Prostate gland (tissue), 2 donors: ENCODE measurements at places on chromosomes 2 and 18. TPM values are rescaled to one million over a fixed set of nuclear protein-coding genes. Genes with fewer than 3 reads are reported as not detected.

DNA sequence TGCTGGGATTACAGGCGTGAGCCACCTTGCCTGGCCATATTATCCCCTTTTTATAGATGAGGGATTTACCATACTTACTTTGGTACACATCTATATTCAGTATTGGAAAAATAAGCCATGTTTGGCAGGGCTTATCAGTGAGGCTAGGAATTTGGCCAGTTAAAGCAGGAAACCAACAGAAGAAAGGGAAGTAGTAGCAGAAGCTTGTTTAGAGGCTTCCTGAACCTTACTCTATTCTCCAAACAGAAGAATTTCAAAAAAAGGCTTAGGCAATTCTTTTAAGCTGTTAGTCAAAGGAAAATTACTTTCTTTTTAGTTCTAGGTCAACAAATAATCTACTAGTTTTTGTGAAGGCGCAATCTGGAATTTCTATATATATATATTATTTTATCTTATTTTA lies 3.2 kb upstream of the GLS start:
- no peak overlapping the region for H3K4me3 ChIP-seq
- no peak overlapping the region for H3K27ac ChIP-seq
- H3K27me3 ChIP-seq: no peaks in the 10 kb centered on the region
- H3K36me3 ChIP-seq: no peaks in the 10 kb centered on the region
- DNase-seq: no peak

Gene MC5R
- total RNA-seq: not detected

- no peak overlapping the region for H3K27ac ChIP-seq
- no peak overlapping the region for H3K4me3 ChIP-seq
- no peaks in the 10 kb centered on the region for H3K27me3 ChIP-seq
- no peak for DNase-seq
Observed at GRCh38 chr18:5955861-5956260, 60.5 kb upstream of the TMEM200C start.

DNA sequence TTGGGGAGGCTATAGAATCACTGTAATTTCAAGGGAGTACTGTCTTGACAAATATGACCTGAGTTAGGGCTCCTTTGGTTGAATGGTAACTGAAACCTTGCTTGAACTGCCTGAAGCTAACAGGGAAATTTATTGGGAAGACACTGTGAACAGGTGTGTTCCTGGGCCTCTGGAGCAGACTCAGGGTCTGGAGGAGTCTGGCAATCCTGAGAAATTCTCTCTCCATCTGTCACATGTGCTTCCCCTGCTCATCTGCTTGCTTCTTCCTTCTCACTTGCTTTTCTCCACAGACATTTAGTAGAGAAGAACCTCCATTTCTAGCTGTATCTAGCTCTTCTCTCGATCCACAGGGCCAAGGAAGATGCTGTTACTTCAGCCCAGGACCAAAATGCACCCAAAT lies 476.5 kb downstream of the LRP1B start:
- no peak for DNase-seq
- H3K27ac ChIP-seq: no peak overlapping the region
- H3K4me3 ChIP-seq: no peak overlapping the region

DNA sequence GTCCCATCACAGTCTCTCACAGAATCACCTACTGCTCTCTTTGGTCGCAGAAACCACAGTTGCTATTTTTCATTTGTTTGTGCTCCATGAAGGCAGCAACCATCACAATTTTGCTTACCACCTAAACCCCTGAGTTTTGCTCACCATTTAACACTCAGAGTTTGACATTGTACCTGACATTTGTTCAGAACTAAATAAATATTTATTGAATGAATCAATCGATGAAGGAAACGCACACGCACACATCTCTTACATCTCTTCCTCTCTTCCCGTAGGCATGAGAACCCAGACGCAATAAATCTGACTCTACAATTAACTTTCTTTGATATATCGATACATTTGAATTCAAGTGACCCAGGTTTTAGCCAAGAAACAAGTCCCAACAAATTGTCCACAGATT lies 105.5 kb upstream of the RNF152 start:
- no peaks in the 10 kb centered on the region for H3K27me3 ChIP-seq
- H3K4me3 ChIP-seq: no peak overlapping the region
- no peaks in the 10 kb centered on the region for H3K36me3 ChIP-seq
- no peak for DNase-seq

Gene TBR1
- total RNA-seq: 0.45 TPM

GRCh38 chr2:56510610-56511009 lies 326.8 kb downstream of the CCDC85A start:
- H3K4me1 ChIP-seq: no peaks in the 10 kb centered on the region
- no peak overlapping the region for H3K4me3 ChIP-seq
- no peak overlapping the region for H3K27ac ChIP-seq
- DNase-seq: no peak

- no peak for DNase-seq
- H3K36me3 ChIP-seq: no peaks in the 10 kb centered on the region
- no peak overlapping the region for H3K4me3 ChIP-seq
- no peak overlapping the region for H3K27ac ChIP-seq
- H3K27me3 ChIP-seq: no peaks in the 10 kb centered on the region
Observed at GRCh38 chr2:177543007-177543760, 150.6 kb downstream of the AGPS start.

Gene GALNT5
- total RNA-seq: 2.0 TPM

DNA sequence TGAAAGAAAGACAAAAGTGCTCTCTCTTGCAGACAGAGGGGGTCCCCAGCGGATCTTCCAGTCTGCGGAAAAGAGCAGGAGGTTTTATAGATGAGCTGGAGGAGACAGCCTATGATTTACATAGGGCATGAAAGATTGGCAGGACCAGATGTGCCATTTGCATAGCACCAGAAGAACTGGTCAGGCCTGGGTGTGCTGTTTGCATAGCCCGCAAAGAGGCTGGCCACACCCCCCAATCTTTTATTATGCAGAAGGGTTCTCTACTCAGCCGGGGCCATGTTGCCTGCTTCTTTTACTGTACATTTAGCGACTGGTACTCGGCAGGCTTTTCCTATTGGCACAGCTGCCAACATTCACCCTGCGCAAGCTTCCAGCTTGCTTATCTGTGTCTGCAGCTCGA lies 317.6 kb downstream of the GALR1 start:
- no peak overlapping the region for H3K4me3 ChIP-seq
- DNase-seq: peak; percentile 43
- H3K4me1 ChIP-seq: no peaks in the 10 kb centered on the region
- H3K36me3 ChIP-seq: no peaks in the 10 kb centered on the region

DNA sequence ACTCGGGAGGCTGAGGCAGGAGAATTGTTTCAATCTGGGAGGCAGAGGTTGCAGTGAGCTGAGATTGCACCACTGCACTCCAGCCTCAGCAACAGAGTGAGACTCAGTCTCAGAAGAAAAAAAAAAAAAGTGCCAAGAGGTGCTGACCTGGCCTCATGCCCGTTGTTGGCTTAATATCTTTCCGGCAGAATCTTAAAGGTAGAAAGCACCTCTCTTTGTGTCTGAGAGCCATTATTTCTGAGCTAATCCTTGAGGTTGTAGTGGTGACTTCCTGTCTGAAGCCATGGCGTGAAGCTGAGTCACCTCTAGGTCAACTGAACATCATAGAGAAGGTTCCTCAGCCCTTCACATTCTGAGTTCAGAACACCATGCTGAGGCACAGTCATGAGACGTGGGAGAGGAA lies 60.4 kb downstream of the WDSUB1 start:
- no peak overlapping the region for H3K27ac ChIP-seq
- H3K4me3 ChIP-seq: no peak overlapping the region
- no peaks in the 10 kb centered on the region for H3K36me3 ChIP-seq
- no peak for DNase-seq
- no peaks in the 10 kb centered on the region for H3K4me1 ChIP-seq
